ENCODE measurements at places on chromosomes 2 and 18. TPM values are rescaled to one million over a fixed set of nuclear protein-coding genes. Genes with fewer than 3 reads are reported as not detected.

The ITGAV gene
- 25.0 TPM for total RNA-seq

The TMEM185B gene
- 23.5 TPM for total RNA-seq

The LGALSL gene
- 9.7 TPM for total RNA-seq

The CCDC148 gene
- 1.8 TPM for total RNA-seq

The SERPINB3 gene
- total RNA-seq: not detected

The MEP1B gene
- not detected for total RNA-seq

The PAX3 gene
- total RNA-seq: not detected

The CHRNG gene
- total RNA-seq: not detected

The MROH2A gene
- total RNA-seq: 2.9 TPM

The LHCGR gene
- not detected for total RNA-seq

The TCF4 gene
- total RNA-seq: 0.74 TPM

The ST6GAL2 gene
- not detected for total RNA-seq

The MARCO gene
- total RNA-seq: not detected

The MSTN gene
- not detected for total RNA-seq

The ARHGAP15 gene
- not detected for total RNA-seq

The TLX2 gene
- 3.8 TPM for total RNA-seq

The SP5 gene
- 7.3 TPM for total RNA-seq

The GKN1 gene
- not detected for total RNA-seq

The PSTPIP2 gene
- total RNA-seq: not detected

The BOLL gene
- total RNA-seq: not detected

The C1QL2 gene
- not detected for total RNA-seq

The GDF7 gene
- 0.04 TPM for total RNA-seq

The TMEM169 gene
- 0.58 TPM for total RNA-seq

The TRABD2A gene
- 0.88 TPM for total RNA-seq
